Effector memory CD8-positive, alpha-beta T cell (primary cell): ENCODE measurements at places on chromosomes 13 and 19.

DNA sequence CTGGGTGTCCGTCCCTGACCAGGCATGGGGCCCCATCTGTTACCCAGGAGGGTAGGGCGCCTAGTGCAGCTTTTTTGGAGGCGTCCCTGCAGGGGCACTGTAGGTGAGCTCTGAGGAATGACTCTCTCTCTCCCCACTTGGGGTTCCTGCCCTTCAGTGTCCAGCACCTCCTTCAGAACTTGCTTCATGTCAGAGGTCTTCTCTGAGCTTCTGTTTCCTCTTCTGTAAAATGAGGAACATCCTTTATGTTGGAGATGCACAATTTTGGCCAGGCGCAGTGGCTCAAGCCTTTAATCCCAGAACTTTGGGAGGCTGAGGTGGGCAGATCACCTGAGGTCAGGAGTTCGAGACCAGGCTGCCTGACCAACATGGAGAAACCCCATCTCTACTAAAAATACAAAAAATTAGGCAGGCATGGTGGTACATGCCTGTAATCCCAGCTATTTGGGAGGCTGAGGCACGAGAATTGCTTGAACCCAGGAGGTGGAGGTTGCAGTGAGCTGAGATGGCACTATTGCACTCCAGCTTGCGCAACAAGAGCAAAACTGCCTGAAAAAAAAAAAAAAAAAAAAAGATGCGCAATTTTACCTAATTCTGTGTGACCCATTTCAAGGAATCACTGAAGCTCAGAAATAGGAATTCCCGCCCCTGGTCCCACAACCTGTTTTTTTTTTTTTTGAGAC lies 15.2 kb upstream of the PIK3R2 start:
- DNase-seq: no peak

- DNase-seq: no peak
These were observed 110.0 kb downstream of the FREM2 start for GRCh38 chr13:38796890-38797289.

- no peak for DNase-seq
These were observed 40.4 kb downstream of the CRTC1 start for GRCh38 chr19:18723871-18724377.

GRCh38 chr19:33311326-33311682 lies 9.0 kb upstream of the CEBPA start:
- no peak for DNase-seq

- no peak for DNase-seq
These were observed 12.5 kb downstream of the PROSER1 start for GRCh38 chr13:39025433-39025839.

DNA sequence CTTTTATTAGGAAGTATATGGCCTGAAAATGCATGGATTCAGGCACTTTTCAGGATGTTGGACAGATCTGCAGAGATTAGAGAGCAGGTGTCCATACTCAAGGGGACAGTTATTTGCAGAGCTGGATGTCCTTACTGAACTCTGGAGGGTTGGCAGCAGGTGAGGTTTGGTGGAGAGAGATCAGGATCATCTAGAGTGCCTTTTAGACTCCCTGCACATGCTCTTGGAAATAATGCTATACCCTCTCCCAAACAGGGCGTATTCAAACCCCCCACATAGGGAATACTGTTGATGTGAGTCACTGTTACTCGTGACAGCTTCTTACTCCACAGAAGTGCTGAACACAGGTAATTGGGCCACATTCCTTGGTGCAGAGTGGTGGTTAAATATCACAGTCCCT lies 725.7 kb upstream of the SGCG start:
- DNase-seq: no peak

DNA sequence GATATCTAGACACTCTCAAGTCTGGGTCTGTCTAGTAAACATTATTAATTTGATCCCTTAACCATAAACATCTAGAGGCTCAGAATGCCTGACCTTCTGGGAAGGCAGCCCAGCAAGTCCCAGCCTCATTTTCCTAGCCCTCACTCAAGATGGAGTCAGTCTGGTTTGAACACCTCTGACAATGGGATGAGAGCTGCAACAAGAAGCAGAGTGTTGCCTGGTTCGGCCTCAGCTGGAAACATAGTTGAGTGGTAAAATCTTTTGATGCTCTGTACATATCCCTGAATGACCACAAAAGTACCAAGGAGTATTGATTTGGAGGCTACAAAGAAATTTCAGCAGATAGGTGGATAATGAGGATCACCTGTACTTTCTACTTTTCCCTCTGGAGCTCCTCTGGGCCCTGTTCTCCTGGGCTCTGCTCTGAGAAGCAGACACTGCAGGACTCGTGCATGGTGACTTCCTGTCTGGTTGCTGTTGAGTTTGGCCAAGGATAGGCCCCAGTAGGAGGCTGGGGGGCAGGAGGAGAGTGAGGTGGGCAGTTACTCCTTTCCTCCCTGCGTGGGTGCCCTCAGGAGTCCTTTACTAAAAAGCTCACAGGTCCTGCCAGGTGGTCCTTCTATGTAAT lies 68.4 kb upstream of the SLC15A1 start:
- no peak for DNase-seq

GRCh38 chr19:30102239-30102638 lies 160.2 kb downstream of the URI1 start:
- no peak for DNase-seq

DNA sequence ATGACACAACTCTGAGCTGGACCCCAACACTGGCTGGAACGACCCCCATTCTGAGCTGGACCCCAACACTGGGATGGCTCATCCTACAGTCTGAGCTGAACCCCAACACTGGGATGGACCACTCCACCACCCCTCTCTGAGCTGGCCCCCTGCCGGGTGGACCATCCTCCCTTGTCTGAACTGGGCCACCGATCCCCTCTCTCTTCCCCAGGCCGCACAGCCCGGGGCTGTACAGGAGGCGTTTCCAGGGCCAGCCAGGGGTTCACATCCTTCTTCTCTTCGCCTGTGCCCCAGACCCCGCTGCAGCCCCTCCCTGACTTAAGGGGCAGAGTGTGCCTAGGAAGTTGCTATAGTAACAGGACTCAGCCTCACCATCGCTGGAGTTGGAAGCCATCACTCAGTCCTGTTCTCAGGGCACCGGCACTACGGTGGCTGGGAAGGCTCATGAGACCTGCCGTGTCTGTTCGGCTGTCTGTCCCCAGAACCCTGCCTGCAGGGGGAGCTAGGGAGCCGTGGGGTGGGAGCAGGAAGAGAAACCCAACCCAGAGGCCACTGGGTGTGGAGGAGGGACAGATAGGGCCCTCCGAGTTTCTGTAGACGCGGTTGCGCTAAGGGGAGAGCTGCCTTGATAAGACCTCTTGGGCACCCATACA lies 3.7 kb downstream of the PRKACA start:
- peak; percentile 36 for DNase-seq
